ENCODE measurements at places on chromosomes 6 and 20.
A peak's percentile ranks its signal among the peaks of the same experiment; 100 is the strongest.

DNA sequence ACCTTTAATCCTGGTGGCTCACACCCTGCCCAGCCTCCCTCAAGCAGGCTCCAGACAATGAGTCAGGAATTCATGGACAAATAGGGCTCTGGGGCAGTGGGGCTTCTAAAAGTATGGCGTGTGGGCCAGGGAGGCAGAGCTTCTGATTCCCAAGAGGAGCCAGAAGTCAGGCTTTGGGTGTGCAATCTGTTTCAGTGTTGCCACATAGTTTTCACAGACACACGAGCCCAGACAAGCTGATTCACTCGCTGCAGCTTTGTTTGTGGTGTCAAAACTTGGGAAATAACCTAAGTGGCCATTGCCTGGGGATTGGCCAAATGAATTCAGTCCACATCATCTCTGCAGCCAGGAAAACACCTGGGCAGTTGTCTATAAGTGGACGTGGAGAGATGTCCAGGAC, 9.2 kb downstream of the PEDS1 start:
- peak; percentile 97 for DNase-seq

GRCh38 chr6:101605874-101606273, 212.4 kb downstream of the GRIK2 start:
- DNase-seq: no peak

- peak; percentile 81 for DNase-seq
These were observed 9.6 kb upstream of the APCDD1L start for GRCh38 chr20:58524814-58525213.

GRCh38 chr6:13025893-13026499, 302.3 kb downstream of the TBC1D7 start:
- no peak for DNase-seq

- DNase-seq: no peak
These were observed 9.5 kb downstream of the SIRPG start for GRCh38 chr20:1648101-1648500.

GRCh38 chr20:49969946-49970345, 12.8 kb upstream of the SNAI1 start:
- no peak for DNase-seq

DNA sequence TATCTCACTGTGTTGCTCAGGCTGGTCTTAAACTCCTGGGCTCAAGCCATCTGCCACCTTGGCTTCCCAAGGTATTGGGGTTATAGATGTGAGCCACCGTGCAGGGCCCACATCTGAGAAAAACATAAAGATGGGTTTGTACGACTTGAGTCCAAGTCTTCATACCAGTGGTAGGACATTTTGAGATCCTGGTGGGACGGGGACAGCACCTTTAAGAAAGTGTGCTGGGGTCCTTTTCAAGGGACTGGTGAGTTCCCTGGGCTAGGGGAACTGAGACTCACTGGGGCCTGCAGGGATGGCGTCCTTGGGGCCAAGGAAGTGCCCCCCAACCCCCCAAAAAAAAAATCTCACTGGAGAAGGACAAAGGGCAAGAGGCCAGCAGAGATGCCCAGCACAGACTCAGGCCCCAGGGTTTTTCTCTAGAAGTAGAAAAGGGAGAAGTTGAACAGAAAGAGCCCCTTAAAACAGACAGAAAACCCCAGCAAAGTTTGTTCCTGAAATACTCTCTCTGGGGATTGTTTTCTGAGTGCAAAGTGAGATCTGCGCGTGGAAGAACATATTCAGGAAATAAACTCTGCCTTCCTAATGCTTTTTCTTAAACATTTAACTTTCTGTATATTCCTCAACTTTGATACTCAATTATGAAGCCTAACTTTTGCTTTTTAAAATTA, 10.7 kb downstream of the OSBPL2 start:
- DNase-seq: no peak

- peak; percentile 87 for DNase-seq
These were observed 205.0 kb downstream of the KCNQ5 start for GRCh38 chr6:72826744-72827438.

DNA sequence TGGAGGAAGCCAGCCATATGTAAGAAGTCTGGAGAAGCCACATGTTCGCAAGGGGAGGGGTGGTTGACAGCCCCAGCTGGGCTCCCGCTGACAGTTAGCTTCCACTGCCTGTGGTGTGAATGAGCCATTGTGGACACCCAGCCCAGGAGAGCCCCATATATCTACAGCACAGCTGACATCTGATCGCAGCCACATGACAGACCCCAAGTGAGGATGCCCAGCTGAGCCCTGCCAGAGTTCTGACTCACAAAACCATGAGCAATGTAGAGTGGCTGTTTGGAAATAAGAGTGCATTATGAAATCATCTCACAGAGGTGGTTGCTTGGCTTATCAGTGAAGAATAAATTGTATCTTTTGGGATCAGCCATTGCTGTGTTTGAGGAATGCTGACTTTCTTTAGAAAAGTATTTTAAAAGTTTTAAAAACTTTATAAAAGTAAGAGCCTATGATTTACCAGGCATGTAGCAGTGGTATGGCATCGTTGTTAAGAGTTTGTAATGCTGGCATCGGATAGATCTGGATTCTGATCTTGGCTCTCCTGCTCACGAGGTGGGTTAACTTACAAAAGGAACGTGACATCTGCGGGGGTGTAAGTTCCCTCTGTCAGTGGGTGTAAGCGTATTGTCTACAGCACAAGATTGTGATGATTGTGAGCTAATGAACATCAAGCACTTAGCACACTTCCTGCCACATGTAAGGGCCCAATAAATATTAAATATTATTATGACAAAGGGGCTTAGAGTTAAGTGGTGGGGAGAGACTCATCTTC, 24.1 kb downstream of the CFAP61 start:
- DNase-seq: peak; percentile 78

DNA sequence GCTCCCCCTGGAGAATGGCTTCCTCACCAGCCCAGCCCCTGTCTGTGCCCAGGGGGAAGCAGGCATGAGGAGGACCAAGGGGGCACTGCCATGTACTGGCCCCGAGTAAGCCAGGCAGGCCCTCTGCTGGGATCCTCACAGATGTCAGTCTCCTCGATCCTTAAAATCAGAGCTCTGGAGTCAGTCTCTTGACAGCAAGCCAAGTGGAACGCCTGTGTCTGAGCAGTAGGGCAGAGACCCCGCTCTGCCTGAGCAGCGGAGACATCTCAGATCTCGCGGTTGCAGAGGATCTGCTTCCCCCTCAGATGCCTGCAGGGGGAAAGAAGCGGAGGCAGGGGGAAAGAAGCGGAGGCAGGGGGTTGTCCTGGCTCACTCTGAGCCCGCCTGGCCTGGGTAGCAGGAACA, 92.6 kb downstream of the SNX5 start:
- peak; percentile 53 for DNase-seq

DNA sequence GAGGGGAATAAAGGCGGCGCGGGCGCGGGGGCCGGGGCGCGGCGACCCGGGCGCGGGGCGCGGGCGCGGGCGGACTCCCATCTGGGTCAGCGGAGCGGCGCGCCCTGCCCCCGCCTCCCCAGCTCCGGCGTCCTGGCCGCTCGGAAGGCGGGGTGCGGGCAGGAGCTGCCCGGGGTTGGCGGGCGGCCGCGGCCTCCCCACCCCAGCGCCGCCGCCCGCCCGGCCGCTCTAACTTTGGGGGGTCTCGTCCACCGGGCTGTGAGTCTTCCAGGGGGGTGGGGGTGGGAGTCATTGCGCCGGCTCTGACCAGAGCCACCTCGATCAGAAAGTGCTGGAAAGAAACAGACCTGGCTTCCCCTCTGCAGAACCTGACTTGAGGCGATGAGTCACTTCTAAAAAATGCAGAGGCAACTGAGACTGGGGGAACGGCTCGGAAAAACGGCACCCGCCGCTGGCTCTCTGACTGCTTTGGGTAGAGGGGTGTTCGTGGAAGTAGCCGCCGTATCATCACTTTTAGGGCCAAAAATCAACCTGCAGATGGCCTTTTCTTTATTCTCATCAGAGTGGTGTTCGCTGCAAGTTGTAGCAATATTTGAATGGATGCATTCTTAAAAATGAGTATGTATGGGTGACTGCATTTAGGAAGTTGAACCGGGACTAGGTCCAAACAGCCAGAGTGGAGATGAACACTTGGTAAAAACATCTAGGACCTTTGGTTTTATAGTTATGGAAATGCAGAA, 667 bp downstream of the CAP2 start:
- DNase-seq: peak; percentile 78

DNA sequence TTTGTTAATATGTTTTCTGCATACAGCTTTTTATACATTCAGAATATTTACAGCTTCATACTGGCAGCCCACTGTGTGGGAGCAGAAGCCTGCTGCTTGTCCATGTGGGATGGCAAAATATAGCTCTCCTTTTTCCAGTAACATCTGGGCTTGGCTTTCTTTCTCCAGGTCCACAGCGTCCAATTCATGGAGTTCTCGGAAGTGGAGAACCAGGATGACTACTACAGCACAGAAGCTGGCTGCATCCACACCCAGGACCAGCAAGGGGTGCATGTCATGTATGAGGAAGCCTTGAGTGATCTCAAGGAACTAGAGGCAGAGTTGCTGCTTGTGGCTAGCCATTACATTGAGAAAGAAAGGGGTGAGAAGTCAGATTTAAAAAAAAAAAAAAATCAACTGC, 143.1 kb downstream of the CD164 start:
- DNase-seq: no peak

- DNase-seq: peak; percentile 26
These were observed 90.6 kb upstream of the CD83 start for GRCh38 chr6:14026831-14027539.

- peak; percentile 48 for DNase-seq
These were observed 13.1 kb downstream of the UQCC1 start for GRCh38 chr20:35398660-35399144.

- DNase-seq: no peak
These were observed 8.4 kb upstream of the HLA-DOA start for GRCh38 chr6:33017694-33018353.

DNA sequence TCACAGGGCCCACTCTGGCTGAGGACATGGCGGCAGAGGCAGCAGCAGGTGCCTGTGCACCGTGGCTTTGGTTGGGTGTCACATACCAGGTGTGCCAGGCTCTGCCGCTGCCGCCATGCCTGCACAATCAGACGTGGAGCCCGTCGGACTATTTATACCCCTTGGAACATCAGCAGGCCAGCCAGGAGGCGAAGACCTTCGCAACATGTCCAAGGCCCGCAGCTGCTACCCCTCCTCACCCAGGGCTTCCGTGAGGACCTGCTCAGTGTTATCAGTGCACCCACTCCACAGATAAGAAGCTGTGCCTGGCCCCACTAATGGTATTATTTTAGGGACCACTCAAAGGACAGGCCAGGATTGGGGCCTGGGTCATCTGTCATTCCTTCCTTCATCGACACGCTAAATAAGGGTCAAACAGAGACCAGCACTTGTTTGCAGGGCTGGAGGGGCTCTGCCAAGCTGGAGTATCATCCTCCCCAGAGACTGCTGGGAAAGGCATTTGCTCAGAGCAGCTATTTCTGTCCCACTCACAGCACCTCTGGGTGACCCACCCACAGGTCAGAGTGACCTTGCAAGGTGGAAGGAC, 109.2 kb downstream of the BMP7 start:
- no peak for DNase-seq

DNA sequence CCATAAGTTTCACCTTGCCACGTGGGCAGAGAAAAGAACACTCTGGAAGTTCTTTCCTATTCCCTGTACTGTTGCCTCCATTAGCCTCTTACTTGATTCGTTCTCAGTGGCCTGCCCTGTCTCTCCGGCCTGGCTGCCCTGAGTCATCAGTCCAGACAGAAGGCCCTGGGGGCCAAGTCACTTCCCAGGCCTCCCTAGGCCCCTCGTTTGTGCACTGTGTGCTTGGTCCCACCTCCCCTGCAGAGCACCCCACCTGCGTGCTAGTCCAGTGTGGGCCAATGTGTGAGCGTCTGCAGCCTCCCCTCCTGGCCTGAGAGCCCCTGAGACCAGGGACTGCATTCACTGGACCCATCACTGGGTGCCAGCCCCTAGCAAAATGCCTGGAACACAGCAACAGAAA, 191.2 kb upstream of the RREB1 start:
- DNase-seq: no peak

DNA sequence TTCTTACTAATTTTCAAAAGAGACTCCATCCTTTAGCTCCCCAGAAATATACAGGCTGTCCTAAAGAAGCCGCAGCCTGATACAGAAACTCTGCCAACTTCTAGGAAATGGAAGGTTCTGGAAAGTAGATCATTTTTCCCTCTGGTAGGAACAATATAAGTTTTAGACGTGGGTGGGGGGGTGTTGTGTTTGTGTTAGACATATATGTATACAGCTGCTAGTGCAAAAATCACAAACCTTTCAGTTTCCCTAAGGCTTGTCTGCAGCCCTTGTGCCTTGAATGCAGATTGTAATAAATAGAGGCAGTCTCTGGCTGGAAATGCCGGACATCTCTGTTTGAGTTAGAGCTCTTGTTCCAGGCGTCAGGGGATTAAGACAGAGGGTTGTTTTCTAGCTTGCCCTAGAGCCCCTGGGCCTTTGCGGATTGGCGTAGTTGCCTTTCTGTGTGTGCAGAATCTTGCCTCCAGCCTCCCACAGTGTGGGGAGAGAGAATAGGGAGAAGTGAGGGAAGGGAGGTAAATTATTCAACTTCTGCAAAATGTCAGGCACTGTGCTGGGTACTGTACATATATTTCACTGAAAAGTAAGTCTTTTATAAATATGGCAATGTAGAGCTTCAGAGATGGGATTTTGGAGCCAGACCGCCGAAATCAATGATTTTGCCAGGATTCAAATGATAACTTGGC, 269.7 kb downstream of the PRL start:
- no peak for DNase-seq

DNA sequence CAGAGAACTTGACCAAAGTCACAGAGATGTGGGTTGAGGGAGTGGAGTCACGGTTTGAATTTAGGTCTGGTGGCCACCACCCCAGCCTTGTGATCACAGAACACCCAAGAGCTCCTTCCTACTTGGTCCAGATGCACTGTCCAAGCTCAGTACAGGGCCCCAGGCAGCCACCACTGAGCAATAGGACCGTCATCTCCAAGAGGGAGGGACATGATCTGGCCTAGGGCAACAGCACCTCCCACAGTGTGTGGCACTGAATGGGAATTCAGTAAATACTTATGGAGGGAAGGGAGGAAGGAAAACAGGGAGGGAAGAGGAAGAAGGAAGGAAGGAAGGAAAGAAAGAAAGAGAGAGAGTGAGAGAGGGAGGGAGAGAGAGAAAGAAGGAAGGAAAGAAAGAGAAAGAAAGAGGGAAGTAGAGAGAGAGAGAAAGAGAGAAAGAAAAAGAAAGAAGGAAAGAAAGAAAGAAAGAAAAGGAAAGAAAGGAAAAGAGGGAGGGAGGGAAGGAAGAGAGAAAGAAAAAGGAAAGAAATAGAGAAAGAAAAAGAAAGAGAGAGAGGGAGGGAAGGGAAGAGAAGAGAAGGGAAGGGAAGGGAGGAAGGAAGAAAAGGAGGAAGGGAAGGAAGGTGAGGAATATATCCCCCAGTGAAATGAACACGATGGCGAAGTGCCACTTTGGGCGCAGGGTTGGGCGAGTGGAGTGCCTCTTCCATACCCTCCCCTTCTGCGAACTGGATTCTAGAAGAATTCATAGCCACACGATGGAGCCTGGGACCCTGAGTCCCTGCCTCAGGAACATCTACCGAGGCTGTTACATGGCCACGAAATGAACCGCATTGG, 243.7 kb downstream of the TFAP2C start:
- no peak for DNase-seq

GRCh38 chr20:3803854-3804253, 7.7 kb downstream of the CDC25B start:
- DNase-seq: no peak
